Coronary artery (tissue), 2 donors: ENCODE measurements at places on chromosomes 6 and 20.

DNA sequence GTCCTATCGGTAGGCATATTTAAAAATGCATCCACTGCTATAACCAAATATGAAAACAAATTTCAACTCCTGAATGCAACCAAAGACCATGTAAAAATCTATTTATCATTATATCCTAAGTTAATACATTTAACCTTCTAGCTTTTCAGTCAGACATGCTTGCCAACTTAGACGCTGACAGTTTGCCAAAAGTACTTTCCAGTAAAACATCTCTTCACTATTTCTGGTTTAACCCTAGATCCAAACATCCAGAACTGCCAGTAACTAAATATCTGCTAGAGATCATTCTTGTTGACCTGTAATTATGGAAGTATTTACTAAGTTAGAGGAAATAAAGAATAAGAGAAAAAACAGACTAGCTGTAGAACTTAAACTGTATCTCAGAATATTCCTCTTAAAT is 210.2 kb upstream of the THEMIS start:
- DNase-seq = no peak

DNA sequence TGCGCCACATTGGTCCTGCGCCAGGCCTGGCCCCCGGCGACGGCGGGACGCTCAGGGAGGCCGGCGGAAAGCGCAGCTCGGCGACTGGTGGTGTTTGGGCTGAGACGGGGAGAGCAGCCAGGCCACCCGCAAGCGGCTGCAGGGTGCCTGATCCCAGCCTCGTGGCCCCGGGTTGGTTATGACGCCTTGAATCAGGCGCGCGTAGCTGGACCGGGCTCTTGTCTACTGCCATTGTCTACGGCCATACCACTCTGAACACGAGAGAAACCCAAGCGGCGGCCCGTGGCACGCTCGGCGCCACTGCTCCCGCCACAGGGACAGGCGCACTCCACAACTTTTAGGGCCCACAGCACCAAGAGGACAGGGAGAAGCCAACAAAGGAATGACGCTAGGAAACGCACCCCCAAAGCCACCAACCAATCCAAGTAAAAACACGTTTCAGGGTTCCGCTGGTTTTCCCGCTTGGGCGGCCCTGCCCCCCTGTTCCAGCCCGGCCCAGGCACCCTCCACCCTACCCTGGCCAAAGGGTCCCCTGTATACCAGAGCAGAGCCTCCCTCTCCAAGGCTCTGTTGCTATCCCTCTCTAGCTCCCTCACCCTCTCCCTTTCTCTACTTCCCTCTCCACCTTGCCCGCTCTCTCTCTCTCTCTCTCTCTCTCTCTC is 1849.3 kb upstream of the DEFB115 start:
- no peak for DNase-seq

DNA sequence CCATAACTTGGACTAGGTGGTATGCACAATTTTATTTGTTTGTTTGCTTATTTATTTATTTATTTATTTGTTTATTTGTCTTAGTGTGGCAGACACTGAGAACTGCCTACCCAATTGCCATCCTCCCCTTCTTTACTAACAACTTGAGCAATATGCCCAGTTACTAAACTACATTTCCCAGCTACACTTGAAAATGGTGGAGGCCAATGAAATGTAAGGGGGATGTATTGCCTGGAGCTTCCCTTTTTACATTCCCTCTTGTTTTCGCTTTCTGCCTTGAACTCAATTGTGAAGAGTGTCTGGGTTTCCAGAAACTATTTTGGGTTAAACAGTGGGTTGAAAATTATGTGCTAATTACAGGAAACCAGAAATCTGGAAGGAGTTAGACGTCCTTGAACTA is 152.7 kb upstream of the FKBP1C start:
- no peak for DNase-seq

DNA sequence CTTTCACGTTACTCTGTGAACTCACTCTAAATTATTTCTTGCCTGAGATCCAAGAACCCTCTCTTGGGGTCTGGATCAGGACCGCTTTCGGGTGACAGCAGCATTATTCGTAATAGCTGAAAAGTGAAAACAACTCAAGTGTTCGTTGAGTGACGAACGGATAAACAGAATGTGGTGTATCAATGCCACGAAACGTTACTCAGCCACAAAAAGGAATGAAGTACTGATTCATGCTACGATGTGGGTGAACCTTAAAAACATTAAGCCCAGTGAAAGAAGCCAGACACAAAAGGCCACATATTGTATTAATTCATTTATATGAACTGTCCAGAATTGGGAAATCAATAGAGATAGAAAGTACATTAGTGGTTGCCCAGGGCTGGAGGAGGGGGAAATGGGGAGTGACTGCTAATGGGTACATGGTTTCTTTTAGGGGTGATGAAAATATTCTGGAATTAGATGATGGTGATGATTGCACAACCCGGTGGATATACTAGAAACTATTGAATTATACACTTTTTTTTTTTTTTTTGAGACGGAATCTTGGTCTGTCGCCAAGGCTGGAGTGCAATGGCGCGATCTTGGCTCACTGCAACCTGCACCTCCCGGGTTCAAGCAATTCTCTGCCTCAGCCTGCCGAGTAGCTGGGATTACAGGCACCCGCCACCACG is 8.4 kb downstream of the PTGIS start:
- DNase-seq = peak; percentile 58

- no peak for DNase-seq
These were observed 163.3 kb downstream of the ARHGAP18 start for GRCh38 chr6:129546702-129547101.

DNA sequence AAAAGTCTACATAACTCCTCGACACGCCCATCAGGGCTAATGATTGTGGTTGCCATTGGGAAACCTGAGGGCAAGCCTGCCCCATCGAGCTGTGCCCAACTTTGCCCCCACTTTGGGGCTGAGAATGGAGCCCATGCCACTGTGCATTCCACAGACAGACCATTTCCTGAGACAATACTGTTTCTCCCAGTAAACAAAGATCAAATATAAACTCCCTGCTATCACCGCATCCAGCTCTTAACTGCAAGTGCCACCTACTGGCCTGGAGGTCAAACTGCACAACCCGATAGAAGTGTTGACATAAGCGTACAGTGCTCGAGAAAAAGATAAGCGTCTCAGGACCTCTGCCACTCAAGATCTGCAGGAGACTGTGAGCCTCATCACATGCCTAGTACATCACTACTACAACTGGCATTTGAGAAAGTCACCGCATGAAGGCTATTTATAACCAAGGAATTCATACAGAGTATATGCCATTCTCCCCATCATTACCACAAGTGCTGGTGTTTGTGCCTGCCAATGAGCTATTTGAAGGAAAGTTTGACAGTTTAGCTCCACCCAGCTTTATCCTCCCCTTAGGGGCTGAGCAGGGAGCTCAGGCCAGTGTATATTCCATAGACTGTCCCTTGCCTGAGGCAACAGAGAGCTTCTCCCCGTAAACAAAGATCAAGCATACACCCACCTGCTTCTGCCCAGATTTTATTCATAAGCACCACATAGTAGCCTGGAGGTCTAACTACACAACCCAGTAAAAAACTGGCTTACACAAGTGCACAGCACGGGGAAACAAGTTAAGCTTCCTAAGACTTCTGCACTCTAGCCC is 4.5 kb upstream of the DEFB126 start:
- no peak for DNase-seq

DNA sequence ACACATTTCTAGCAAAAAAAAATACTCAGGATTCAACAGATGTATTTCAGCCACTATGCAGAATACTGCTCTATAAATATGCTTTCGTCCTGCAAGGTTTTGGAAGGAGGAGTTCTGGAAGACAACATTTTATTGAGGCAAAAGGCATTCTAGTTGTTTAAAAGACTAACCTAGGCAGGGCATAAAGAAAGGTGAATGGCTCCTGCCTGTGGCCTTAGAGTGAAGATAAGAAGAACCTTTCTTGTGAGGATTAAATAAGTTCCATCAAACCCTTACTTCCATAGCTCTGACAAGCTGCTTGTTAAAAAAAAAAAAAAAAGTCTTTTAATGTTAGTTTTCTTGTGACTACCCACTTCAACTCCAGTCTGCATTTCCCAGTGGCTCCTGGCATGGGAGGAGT is 139.8 kb downstream of the ADGRB3 start:
- no peak for DNase-seq

DNA sequence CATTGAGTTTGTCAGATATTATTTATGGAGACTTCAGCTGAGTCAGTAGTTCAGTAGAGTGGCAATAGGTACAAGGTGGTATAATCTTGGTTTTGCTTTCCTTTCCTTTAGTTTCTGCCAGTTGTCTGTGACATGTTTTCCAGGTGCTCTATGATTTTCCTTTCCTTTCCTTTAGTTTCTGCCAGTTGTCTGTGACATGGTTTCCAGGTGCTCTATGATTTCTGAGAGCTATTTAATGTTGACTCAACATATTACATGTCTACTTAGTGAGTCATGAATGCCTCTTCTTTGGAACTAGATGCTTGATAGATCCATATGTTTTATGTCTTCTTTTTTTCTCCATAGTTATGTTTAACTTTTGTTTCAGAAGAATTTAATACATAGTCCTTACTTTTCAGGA is 186.4 kb upstream of the DEFB112 start:
- no peak for DNase-seq

DNA sequence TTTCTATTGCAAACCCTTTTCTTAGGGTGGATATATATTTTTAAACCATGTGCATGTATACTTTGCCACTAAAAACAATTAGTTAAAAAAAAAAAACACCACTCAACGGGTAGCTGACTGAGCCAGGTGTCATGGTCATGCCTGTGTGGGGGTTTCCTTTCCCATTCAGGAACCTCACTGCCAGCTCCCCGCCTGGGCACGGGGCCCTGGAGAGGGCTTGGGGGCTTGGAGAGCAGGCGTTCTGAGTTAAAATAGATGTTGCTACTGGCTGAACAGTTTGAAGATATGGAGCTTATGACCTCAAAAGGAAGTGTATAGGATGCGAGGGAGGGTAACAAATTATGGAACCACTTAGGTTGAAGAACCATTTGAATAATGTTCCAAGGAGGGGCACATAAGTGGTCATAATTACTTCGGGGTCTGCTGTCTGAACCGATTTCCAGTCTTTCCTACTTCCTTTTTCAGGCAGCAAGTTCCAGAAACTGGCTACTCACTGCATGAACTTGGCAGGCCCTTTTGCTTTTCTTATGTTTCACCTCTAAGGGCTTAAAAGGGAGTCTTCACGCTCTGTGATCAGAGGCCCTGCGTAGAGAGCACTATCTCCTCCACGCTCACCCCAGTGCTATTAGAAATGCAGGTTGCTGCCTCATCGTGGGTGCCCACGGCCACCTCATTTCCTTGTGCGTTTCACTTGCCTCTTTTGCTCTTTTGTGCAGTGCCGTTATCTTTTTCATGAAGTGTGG is 9.9 kb downstream of the STX16 start:
- DNase-seq = no peak

GRCh38 chr20:39939241-39939865 is 749.7 kb downstream of the MAFB start:
- no peak for DNase-seq

- DNase-seq = no peak
These were observed 6.2 kb downstream of the TXLNB start for GRCh38 chr6:139285590-139285989.

DNA sequence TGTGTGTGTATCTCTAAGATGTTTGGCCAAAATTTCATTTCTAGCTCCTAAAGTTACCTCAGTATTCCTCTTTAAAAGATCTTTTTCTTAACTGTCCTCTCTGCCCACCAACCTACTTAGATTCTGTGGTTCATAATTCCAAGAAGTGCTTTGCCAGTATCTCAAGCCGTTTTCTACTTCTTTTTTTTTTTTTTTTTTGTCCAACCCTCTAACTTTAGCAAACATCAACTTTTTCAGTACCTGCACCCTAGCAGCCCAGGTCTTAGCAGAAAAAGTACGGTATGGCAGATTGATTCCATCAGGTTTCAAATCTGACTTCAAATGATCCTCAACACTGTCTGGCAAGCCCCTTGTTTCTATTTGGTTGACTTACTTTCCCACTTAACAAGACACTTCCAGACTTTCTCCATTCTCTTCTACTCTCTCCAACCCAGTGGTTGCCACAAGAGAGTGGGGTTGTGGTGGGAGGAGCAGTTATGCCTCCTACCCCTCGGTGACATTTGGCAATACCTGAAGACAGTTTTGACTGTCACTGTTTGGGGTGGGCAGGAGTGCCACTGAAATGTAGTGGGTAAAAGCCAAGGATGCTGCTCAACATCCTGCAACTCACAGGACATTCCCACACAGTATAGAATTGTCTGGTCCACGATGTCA is 10.8 kb upstream of the MAN1A1 start:
- DNase-seq = no peak
